Smooth muscle cell of the brain vasculature (primary cell): ENCODE measurements at places on chromosomes 7 and 10.

DNA sequence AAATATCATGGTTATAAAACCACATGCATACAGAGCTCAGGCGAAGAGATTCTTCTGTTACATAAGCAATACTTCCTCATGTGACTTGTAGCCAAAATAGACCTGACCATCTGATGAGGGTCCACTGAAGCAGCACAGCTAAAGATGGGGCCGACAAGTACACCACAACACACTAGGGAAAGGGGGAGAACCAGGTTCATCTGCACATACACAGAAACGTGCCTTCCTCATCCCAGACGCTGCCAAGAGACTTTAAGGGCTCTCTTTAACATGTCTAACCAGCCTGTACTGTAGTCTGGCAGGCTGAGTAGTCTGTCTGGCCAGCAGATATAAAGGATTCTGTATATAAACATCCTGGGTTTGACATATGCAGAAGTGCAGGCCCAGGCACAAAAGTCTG, 30.3 kb downstream of the ERCC6 start:
- no peak for DNase-seq

DNA sequence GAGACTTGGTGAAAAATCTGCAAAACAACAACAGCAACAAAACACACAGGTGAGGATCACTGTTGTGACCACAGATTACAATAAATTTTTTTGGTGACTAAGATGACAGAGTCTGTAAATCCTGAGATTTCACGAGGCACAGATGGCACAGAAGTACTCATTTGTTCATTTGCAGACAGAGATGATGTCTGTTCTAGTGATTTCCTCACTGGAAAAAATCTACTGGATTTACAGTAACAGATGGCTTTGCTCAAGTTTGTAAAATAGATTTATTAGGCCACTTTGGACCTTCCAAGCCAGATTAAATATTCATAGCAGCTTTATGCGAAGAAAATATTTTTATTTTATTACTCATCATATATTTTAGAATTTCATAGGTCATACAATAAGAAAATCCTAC, 113.5 kb upstream of the IL6 start:
- DNase-seq, result no peak

DNA sequence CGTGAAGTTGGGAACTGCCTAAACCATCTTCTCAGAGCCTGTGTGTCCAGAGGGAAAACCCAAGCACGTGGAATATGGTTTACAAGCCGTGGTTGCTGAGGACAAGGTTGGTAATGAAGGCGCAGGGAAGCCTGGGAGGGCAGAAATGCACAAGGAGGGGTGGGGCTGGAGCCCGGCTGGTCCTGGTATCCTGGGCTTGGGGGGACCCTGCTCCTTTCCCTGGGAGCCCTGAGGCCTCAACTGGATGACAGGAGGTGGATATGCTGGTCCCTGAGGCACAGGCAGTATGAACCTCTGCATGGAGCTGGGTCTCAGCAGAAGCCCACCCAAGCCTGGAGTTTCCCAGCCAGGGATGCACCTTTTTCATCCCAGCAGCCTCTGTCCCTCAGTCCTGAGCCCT, 80.3 kb upstream of the RET start:
- no peak for DNase-seq

DNA sequence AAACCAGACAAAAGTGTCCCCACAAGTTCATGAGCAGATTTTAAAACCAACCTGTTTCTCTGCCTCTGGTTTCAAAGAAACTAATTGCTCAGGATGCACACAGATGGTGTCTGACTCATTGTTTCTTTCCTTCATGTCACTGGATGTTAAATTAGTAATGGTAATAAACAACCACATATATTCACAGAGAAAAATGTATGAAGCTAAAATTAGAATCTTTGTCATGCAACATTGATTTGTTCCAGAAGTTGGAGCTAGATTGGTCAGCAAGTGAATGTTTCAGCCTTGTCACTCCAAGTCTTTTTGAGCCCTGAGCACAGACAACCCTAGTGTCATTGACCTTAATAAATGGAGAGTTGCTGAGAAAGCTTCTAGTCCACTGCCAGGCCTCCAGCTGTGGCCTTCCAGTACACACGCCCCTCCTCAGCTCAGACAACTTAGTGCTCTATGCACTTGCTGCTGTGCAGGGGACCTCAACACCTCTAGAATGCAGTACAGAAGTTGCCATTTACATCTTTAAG, 175.9 kb downstream of the CCDC71L start:
- no peak for DNase-seq

DNA sequence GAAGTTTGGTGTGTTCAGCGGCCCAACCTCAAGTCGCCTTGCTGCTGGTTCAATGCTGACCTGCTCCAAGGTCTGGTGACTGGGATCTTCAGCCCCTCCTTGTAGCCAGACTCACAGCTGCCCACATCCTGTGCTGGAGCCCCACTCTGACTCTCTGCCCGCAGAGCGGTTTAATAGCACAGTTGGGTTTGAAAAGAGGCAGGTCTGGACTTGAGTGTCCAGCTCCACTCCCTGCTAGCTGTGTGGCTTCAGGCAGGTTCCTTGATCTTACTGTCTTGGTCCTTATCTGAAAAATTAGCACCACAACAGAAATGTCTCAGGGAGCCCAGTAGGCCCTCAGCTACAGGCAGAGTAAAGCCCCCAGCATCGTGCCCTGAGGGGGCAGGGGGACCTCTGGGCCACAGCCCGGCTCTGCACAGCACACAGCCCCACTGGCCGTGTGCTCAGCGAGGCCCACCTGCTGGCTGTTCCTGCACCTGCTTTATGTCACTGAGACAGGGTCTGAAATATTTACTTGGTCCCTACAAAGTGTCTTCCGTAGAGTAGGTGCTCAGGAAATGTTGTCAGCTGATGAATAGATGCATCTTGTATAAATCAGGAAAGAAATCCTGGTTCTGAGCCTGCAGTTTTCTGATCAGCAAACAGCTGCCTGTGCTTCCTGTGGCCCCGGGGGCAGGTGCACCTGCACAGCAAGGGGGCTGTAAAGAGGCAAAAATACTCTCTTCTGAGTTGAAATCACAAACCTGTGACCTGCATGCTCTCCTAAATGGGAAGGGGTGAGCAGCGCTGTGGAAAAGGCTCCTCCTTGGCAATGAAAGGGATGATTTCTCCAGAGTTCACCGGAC, 155.5 kb downstream of the SVIL start:
- DNase-seq, result no peak
